Peyer's patch (tissue), 4 donors: ENCODE measurements at places on chromosomes 11 and 22.

GRCh38 chr11:116693593-116694348 lies 79.0 kb downstream of the BUD13 start:
- DNase-seq, result peak; percentile 77

GRCh38 chr11:69537855-69538640 lies 56.6 kb downstream of the LINC01488 start:
- DNase-seq, result peak; percentile 24

DNA sequence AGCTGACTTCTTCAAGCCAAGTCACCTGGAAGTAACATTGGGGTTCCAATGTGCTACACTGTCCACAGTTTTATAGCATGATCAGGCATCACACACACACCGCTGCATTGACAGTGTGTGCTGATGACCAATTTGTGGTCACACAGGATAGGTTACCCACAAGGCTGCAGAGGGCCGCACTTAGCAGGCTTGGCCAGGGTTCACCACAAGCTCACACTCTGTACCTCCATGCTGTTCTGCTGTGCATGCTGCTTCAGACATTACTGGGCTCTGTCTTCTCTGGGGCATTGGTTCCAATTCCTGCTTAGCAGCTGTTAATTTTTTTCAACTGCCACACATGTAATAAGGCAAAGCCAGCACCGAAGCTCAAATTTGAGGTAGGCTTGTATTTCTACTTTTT lies 11.0 kb upstream of the NRIP3 start:
- DNase-seq, result no peak

- DNase-seq, result no peak
Measured at GRCh38 chr11:1254733-1255132, 31.9 kb downstream of the MUC5B start.

GRCh38 chr11:109343242-109343641 lies 78.7 kb upstream of the C11orf87 start:
- DNase-seq, result no peak
